ENCODE measurements at places on chromosomes 4 and X.

DNA sequence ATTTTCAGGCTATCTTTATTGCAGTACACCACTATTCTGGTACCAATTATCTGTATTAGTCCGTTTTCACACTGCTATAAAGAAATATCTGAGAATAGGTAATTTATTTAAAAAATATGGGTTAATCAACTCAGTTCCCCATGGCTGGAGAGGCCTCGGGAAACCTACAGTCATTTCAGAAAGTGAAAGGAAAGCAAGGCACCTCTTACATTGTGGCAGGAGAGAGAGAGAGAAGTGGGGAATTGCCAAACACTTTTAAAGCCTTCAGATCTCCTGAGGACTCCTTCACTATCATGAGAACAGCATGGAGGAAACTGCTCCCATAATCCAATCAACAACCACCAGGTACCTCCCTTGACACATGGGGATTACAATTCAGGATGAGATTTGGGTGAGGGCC is 54.7 kb downstream of the AMER1 start:
- DNase-seq: no peak

- DNase-seq: no peak
Observed at GRCh38 chrX:44550563-44550962, 7.9 kb upstream of the FUNDC1 start.

GRCh38 chrX:111507933-111508332 is 3.5 kb upstream of the SERTM2 start:
- DNase-seq: no peak

DNA sequence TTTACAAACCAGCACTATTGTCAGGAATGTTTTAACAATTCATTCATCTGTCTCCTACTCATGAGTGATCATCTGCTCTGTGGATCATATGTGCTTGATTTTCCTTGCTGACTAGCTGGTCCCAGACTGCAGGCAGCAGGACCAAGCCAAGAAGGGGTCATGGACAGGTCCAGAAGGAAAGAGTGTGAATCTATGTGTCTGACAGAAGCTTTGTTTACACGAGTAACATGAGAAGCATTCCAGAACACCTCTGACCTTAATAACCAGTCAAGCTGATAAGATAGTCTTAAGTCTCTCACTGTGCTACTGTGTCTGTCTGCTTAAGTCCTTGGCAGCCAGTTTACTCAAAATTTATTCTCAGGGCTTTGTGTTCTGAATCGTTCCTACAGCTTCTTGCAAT is 39.0 kb downstream of the GUCY1A1 start:
- peak; percentile 74 for DNase-seq

DNA sequence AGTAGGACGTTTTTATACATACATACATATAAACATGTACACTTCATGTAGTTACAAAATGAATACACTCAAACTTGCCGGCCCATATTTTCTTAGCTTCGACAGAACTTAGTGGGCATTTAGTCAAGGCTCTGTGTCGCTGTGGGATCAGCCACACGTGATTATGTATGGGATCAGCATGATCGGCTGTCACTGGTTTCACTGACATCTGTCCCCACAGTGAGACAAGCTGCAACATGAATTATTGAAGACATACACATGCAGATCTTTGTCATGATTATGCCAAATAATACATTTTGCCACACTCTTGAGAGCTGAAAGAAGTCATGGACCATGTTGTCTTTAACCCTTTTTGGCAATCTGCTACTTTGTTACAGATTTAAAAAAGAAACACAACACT is 38.2 kb upstream of the NAA11 start:
- no peak for DNase-seq

GRCh38 chr4:170087163-170087700 is 2.5 kb downstream of the AADAT start:
- no peak for DNase-seq

GRCh38 chr4:151653548-151653918 is 107.3 kb downstream of the GATB start:
- DNase-seq: no peak

- no peak for DNase-seq
Observed at GRCh38 chrX:14079891-14080430, 50.3 kb upstream of the GEMIN8 start.

GRCh38 chr4:26075583-26075982 is 161.6 kb downstream of the SMIM20 start:
- no peak for DNase-seq

- no peak for DNase-seq
Observed at GRCh38 chr4:36038491-36038890, 205.8 kb downstream of the ARAP2 start.

GRCh38 chr4:100106982-100107381 is 83.3 kb downstream of the DDIT4L start:
- DNase-seq: no peak

DNA sequence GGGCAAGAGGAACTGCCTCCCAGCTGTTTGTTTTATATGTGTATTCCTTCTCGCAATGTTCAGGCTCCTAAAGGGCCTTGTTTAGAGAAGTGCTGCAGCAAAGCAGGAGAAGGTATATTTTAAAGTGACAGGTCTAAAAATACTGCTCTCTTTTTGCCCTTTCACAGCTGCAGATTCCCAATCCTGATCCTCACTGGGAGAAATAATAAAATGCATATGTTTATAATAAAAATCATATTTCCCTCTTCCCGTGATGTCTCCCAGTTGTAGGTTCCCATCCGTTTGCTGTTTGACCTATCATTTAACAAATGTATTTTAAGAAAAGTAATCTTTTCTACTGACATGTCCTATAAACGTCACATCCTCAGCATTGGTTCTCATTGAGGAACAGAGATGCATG is 62.7 kb upstream of the GPC4 start:
- DNase-seq: no peak

- DNase-seq: no peak
Observed at GRCh38 chrX:110786486-110786885, 9.1 kb downstream of the CHRDL1 start.

DNA sequence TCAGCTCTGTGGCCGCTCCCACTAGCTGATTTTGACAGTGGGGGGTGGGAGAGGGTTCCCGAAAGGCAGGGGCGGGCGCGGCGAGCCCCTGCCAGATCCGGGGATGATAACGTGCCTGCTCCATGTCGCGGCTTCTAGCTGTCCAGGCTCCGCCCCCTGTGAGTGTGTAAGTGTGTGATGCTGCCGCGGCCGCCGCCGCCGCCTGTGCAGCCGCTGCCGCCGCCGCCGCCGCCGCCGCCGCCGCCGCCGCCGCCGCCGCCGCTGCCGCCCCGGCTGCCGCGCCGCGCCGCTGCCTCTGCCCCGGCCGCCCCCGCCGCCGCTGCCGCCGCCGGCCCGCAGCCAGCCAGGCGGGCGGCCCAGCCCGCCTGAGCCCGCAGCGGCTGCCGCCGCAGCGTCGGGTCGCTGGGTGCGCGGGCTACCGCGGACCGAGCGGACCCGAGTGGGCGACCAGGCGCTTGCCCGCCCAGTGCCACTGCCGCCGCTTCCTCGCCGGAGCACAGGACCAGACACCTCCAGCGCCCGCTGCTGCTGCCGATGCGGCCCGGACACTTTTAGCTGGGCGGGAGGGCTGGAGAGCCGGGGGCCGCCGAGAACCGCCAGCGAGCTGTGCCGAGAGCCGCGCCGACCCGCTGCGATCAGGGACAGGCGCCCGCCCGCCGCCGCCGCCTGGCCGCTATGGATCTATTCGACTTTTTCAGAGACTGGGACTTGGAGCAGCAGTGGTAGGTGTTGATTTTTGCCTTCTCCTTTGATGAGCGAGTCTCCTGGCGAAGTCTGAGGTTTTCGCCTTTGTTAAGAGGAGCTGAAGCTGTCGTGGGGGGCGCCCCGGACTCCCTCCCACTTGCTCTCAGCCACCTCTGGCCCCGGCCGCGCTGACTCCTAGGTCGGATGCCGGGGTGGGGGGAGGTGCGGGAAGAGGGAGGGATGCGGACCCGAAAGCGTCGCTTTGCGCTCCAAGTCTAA is at the start of gene AFF2:
Gene AFF2, plus strand, starts transcription at position 195 of the 963 bp plus-strand sequence. Its CDS starts 481 bp downstream, at position 676.
- DNase-seq: peak; percentile 87

Measured in Karpas-422 (cell line).